ENCODE measurements at places on chromosomes 11 and 22. TPM values are rescaled to one million over a fixed set of nuclear protein-coding genes. Genes with fewer than 3 reads are reported as not detected.

Gene TESMIN
- 7.3 TPM for total RNA-seq

Gene SYCE3
- total RNA-seq, result 0.91 TPM

Gene PATE2
- total RNA-seq, result not detected

Gene C11orf91
- not detected for total RNA-seq

Gene BDNF
- not detected for total RNA-seq

Gene TSGA10IP
- total RNA-seq, result not detected

Gene RBMXL2
- not detected for total RNA-seq

Gene OR10D3
- not detected for total RNA-seq

DNA sequence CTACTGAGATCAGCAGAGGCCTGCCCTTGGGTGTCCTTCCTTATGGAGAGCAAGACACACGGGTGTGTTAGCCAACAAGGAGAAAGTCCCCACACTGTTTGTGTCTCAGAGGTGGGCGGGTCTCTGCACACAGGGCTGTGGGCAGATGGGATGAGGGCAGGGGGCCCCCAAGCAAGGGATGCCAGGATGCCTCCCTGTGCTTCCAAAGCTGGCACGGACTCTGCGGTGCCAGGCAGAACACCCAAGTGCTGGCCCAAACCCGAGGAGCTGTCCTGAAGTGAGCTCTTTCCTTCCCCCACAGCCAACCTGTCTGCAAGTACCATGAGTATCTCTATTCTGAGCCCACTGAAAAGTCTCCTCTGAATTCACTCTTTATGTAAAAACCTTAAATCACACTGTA, 273.3 kb downstream of the CTTN start:
- no peak overlapping the region for H3K4me3 ChIP-seq
- no peaks in the 10 kb centered on the region for H3K4me1 ChIP-seq
- H3K27me3 ChIP-seq, result peaks cover 8% of the 10 kb centered on the region
- no peak overlapping the region for H3K27ac ChIP-seq
- DNase-seq, result no peak

DNA sequence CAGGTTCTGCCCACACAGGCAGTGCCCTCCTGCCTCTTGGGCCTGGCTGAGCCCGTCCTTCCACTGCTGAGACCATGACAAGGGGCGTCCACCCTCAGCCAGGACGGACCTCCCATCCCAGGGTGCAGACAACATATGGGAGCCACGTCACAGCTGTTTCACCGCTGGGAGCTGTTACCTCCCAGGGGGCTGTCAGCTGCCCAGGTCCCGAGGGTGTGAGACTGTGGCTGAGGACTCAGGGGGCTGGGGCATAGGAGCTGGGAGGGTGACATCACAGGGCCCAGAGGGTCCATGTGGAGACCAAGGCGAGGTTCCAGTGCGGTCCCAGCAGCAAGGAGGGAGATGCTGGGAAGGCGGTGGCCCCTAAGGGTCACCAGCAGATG, 17.9 kb upstream of the CTSD start:
- no peaks in the 10 kb centered on the region for H3K36me3 ChIP-seq
- DNase-seq, result no peak
- no peaks in the 10 kb centered on the region for H3K27me3 ChIP-seq
- H3K4me3 ChIP-seq, result no peak overlapping the region
- no peaks in the 10 kb centered on the region for H3K4me1 ChIP-seq

- peak; percentile 47 for DNase-seq
- H3K4me3 ChIP-seq, result peak overlapping the region; percentile 49
- no peaks in the 10 kb centered on the region for H3K36me3 ChIP-seq
- peak overlapping the region; percentile 72 for H3K27ac ChIP-seq
Measured at GRCh38 chr22:43262990-43263644, 76.2 kb upstream of the TTLL12 start.

GRCh38 chr11:76103460-76103859, 102.8 kb downstream of the WNT11 start:
- H3K4me1 ChIP-seq, result no peaks in the 10 kb centered on the region
- no peak overlapping the region for H3K27ac ChIP-seq
- no peak overlapping the region for H3K4me3 ChIP-seq
- DNase-seq, result no peak
- H3K27me3 ChIP-seq, result no peaks in the 10 kb centered on the region

GRCh38 chr22:48357196-48357595, 1470.5 kb downstream of the BRD1 start:
- no peak overlapping the region for H3K4me3 ChIP-seq
- H3K4me1 ChIP-seq, result no peaks in the 10 kb centered on the region
- H3K27ac ChIP-seq, result no peak overlapping the region

DNA sequence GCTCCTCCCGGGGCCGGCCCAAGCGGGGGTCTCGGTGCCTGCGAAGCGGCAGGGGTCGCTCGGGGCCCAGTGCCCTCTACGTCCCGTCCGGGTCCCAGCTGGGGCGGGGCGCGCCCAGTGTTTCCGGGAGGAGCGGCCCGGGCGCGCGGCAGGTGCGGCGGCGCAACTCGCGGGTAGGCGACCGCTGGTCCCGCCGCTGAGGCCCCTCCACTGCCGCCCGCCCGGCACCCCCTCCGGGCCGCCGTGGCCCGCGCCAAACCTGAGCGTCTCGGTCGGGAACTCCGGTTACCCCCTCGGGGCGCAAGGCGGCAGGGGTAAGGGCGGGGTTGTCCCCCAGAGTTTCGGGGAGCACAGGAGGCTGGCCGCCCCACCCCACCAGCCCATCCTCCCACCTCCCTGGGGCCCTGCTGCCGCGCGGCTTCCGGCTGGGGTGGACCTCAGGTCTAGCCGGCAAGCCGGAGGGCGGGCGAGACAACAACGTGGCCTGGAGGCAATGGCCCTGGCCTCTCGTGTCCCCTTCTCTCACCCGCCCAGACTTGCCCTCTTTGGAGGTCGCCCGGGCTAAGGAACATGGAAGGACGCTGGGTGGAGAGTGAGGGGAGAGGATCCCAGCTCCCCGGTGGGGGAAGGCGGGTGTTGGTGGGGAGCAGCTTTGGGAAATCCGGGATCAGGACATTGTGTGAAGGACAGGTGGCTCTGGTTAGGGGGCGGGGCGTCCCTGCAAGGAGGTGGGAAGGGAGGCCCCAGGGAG, 398 bp upstream of the CRACR2B start:
- H3K4me3 ChIP-seq, result peak overlapping the region; percentile 48
- peaks cover 31% of the 10 kb centered on the region for H3K4me1 ChIP-seq
- no peak for DNase-seq
- no peak overlapping the region for H3K27ac ChIP-seq

GRCh38 chr11:60954421-60954820, 2.4 kb upstream of the SLC15A3 start:
- peaks cover 27% of the 10 kb centered on the region for H3K4me1 ChIP-seq
- DNase-seq, result no peak
- H3K4me3 ChIP-seq, result no peak overlapping the region
- H3K36me3 ChIP-seq, result no peaks in the 10 kb centered on the region
- no peaks in the 10 kb centered on the region for H3K27me3 ChIP-seq

DNA sequence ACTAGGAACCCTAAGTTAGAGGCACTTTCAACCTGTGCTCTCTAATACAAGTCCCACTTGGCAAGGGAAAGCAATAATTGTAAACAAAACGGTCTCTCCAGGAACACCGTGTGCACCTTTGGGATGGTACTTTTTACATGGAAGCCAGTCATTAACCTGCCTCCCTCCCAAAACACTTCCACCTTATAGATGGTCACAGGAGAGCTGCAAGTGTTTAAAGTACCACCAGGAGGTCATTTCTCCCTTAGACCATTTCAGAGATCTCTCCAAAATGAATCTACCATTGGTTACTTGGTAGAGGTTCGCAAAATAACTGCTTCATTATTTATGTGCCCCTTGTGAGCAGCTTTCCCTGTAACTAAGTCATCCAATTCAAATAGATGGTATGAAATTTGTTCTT, 375.3 kb downstream of the DYNC2H1 start:
- DNase-seq, result no peak
- no peak overlapping the region for H3K4me3 ChIP-seq
- H3K4me1 ChIP-seq, result peaks cover 6% of the 10 kb centered on the region
- H3K36me3 ChIP-seq, result no peaks in the 10 kb centered on the region
- peaks cover 3% of the 10 kb centered on the region for H3K27me3 ChIP-seq

- H3K36me3 ChIP-seq, result no peaks in the 10 kb centered on the region
- H3K27ac ChIP-seq, result no peak overlapping the region
- no peak for DNase-seq
- no peaks in the 10 kb centered on the region for H3K4me1 ChIP-seq
- no peak overlapping the region for H3K4me3 ChIP-seq
Measured at GRCh38 chr11:80524349-80524748, 1083.5 kb upstream of the TENM4 start.

- no peaks in the 10 kb centered on the region for H3K4me1 ChIP-seq
- peak; percentile 66 for DNase-seq
- no peak overlapping the region for H3K4me3 ChIP-seq
- H3K27me3 ChIP-seq, result no peaks in the 10 kb centered on the region
- H3K36me3 ChIP-seq, result peaks cover 5% of the 10 kb centered on the region
- H3K27ac ChIP-seq, result no peak overlapping the region
Measured at GRCh38 chr11:47616726-47617416, 22.7 kb upstream of the C1QTNF4 start.

- no peak for DNase-seq
- no peak overlapping the region for H3K27ac ChIP-seq
Measured at GRCh38 chr11:19558189-19558986, 154.2 kb upstream of the NAV2 start.

- no peak overlapping the region for H3K27ac ChIP-seq
- peaks cover 12% of the 10 kb centered on the region for H3K27me3 ChIP-seq
- no peak overlapping the region for H3K4me3 ChIP-seq
- no peaks in the 10 kb centered on the region for H3K4me1 ChIP-seq
Measured at GRCh38 chr11:116534270-116534975, 238.4 kb downstream of the BUD13 start.

GRCh38 chr22:41699264-41700107, at the start of gene MEI1:
Gene MEI1 (plus strand): TSS chr22:41699503. CDS start chr22:41699539, 36 bp downstream.
- no peaks in the 10 kb centered on the region for H3K27me3 ChIP-seq
- H3K4me3 ChIP-seq, result peak within 1 kb of the TSS; percentile 62
- peaks cover 2% of the 10 kb centered on the region for H3K36me3 ChIP-seq
- peak within 1 kb of the TSS; percentile 76 for H3K27ac ChIP-seq

GRCh38 chr22:37030560-37031281, 11.2 kb downstream of the MPST start:
- no peak overlapping the region for H3K4me3 ChIP-seq
- no peak for DNase-seq
- no peaks in the 10 kb centered on the region for H3K27me3 ChIP-seq

- no peak overlapping the region for H3K4me3 ChIP-seq
- peaks cover 12% of the 10 kb centered on the region for H3K4me1 ChIP-seq
- no peaks in the 10 kb centered on the region for H3K36me3 ChIP-seq
- no peaks in the 10 kb centered on the region for H3K27me3 ChIP-seq
- DNase-seq, result no peak
Measured at GRCh38 chr22:17918840-17919239, 105.5 kb downstream of the MICAL3 start.

DNA sequence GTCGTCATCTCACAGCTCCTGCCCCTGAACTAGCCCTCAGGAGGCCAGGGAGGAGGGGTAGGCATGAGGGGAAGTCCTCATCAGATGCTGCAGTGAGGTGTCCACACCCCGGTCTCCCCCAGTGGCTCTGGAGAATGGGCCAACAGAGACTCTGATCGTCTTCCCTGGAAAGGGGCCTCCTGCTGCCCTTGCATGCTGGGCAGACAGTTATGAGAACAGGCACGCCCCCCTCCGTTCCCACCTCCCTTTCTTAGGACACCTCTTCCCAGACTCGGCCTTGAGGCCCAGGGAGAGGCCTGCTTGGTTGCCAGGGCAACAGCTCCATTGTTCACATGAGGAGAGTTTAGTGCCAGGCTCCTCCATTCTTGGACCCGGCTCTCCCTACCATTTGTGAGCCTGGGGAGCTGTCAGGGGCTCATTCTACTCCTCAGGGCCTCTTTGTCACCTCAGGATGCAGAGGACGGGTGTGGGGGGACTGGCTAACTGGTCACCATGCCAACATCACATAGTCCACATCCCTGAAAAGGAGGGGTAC, 157.7 kb downstream of the TTC17 start:
- H3K27ac ChIP-seq, result no peak overlapping the region
- no peak overlapping the region for H3K4me3 ChIP-seq
- peaks cover 2% of the 10 kb centered on the region for H3K4me1 ChIP-seq
- H3K27me3 ChIP-seq, result peaks cover 23% of the 10 kb centered on the region

DNA sequence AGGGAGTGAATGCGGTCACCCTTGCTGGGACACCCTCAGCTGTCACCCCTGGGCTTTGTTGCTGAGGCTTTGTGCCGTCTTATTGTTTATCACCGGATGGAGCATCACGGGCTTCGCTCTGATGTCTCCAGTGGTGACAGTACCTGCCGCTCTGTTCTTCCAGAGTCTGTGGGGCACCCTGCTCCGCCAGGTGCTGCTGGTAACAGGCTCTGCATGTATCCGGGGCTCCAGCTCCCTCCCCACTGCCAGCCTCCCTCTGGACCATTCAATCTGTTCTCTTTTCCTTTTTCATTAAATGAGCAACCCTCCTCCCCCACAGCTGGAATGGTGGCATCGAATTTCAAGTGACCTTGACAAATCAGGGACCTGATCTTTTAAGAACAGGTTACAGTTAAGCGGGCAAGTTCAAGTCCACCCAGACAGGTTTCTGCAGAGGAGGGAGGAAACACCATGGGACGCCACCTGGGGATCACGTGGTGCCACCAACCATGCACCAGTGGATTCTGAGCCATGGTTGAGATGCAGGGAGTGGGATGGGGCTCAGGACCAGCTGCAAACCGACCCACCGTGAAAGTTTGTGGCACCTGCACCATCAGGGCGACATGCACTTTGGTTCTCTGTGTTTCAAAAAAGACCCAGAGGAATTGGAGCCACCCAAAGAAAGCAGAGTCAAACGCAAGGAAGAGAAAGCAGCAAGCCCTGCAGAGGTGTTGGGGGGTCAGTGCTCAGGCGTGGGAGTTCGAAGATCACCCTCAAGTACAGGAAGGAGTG, 89.3 kb downstream of the BCR start:
- H3K4me3 ChIP-seq, result no peak overlapping the region
- H3K27me3 ChIP-seq, result no peaks in the 10 kb centered on the region
- no peak for DNase-seq

DNA sequence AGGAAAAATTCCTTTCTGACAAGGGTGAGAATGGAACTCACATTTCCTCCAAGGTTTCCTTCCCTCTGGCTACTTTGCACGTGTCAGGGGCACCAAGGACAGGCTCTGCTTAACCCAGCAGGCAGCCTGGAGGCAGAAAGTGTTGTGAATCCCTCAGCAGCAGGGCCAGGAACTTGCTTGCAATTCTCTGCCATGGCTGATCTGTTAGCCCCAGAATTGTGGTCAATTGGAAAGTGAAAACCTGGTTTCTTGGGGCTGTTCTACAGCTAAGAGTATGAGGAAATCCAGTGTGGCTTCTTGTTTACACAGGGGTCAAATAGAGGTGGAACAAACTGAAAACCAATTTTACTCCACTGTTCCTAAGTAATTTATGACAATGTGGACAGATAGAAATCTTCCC, 38.3 kb upstream of the CEP295 start:
- no peaks in the 10 kb centered on the region for H3K4me1 ChIP-seq
- no peak overlapping the region for H3K4me3 ChIP-seq
- H3K27me3 ChIP-seq, result peaks cover 2% of the 10 kb centered on the region
- DNase-seq, result no peak
- H3K36me3 ChIP-seq, result no peaks in the 10 kb centered on the region

- peak; percentile 87 for DNase-seq
- peaks cover 5% of the 10 kb centered on the region for H3K4me1 ChIP-seq
- H3K4me3 ChIP-seq, result peak overlapping the region; percentile 17
- H3K27me3 ChIP-seq, result no peaks in the 10 kb centered on the region
- no peaks in the 10 kb centered on the region for H3K36me3 ChIP-seq
Measured at GRCh38 chr22:44620129-44620840, 81.7 kb upstream of the PRR5 start.

- H3K36me3 ChIP-seq, result no peaks in the 10 kb centered on the region
- no peaks in the 10 kb centered on the region for H3K4me1 ChIP-seq
- DNase-seq, result no peak
- no peak overlapping the region for H3K4me3 ChIP-seq
- H3K27ac ChIP-seq, result no peak overlapping the region
Measured at GRCh38 chr11:12662101-12662689, 12.0 kb upstream of the TEAD1 start.

GRCh38 chr11:34654483-34655334, 33.8 kb downstream of the EHF start:
- peaks cover 31% of the 10 kb centered on the region for H3K27me3 ChIP-seq
- no peak overlapping the region for H3K4me3 ChIP-seq
- H3K27ac ChIP-seq, result no peak overlapping the region
- H3K4me1 ChIP-seq, result peaks cover 37% of the 10 kb centered on the region
- no peaks in the 10 kb centered on the region for H3K36me3 ChIP-seq

Data from activated naive CD4-positive, alpha-beta T cell treated with anti-CD3 and anti-CD28 coated beads for 36 hours (primary cell).